ENCODE measurements at places on chromosomes 12 and 14.

- DNase-seq, result no peak
Measured at GRCh38 chr14:44979273-44979672, 17.3 kb downstream of the TOGARAM1 start.

DNA sequence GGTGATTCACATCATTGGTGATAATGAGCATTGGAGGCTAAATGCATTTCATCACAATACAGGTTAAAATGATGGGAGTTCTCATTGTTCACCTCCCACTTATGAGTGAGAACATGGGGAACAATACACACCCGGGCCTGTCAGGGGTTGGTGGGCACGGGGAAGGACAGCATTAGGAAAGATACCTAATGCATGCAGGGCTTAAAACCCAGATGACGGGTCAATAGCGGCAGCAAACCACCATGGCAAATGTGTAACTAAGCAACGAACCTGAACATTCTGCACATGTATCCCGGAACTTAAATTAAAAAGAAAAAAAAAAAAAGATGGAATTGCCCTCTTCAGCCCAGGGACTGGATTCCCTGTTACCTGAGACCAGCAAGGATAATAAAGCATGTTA is 2.3 kb upstream of the LUM start:
- DNase-seq, result no peak

- DNase-seq, result no peak
Measured at GRCh38 chr12:14905269-14906004, 19.8 kb upstream of the MGP start.

- DNase-seq, result no peak
Measured at GRCh38 chr12:50508970-50509663, 4.3 kb downstream of the DIP2B start.

GRCh38 chr14:44353805-44354204 is 153.3 kb downstream of the FSCB start:
- DNase-seq, result no peak

DNA sequence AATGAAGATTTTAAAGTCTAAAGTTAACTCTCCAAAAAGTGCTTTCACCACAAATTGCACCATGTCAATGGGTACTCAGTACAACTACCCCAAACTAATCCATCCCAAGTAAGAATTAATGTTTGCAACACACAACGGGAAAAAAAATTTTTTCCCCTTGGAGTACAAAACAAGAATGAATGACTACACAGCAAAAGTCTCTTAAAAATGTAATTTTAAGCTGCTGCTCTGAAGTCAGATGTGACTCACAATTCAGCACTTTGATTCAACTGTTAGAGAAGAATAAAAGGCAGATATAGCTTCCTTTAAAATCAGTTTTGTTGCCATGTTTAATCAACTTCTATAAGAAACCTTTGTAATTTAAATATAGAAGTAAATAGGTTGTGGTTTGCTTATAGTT is 42.5 kb upstream of the VPS33A start:
- no peak for DNase-seq

DNA sequence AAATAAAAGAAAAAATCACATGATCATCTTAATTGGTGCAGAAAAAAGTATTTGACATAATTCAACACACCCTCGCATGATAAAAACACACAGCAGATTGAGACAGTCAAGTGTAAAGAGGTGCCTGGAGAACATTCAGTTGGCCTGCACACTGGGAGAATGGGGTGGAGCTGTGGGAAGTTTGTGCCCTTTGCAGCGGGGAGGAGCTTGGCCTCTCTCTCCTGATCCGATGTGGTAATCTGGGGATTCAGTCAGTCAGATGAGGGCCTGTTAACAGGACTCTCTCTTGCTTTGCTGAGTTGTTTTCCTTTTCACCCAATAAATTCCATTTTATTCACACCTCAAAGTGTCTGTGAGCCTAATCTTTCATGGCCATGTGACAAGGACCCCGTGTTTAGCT is 5.9 kb downstream of the SERPINA6 start:
- DNase-seq, result no peak
